ENCODE measurements at places on chromosomes 7 and 10.
A peak's percentile ranks its signal among the peaks of the same experiment; 100 is the strongest.

DNA sequence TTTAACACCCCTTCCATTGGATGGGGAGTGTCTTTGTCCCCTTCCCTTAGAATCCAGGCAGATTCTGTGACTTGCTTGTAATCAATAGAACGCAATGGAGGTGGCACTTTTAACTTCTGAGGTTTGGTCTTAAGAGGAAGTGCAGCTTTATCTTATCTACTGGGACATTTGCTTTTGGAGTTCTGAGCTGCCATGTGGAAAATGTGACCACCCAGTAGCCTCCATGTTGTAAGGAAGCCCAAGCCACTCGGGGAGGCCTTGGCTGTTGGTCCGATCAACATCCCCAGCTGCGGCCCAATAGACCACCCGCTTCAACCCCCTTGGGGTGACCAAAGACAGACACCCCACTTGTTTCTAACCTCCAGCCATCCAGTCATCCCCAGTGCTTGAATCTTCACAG is 86.3 kb upstream of the FAM171A1 start:
- DNase-seq = no peak

DNA sequence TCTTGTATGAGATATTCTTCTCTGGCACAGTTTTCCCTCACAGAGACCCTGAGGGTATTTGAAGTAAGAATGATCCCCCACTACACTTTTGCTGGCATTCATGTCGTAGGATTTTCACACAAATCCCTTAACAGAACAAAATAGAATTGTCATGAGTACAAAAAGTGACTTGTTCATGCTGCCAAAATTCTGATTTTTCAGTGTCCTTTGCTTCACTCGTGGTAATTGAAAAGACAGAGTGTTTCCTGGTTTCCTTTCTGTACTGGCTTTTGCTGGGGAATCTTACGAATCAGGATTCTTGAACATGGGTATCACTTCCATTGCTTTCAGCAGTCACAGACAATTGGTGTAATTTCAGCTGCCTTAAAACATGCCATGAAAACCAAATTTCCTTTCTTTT is 756.3 kb downstream of the REEP3 start:
- DNase-seq = no peak

- no peak for DNase-seq
These were observed 18.3 kb downstream of the STEAP1B start for GRCh38 chr7:22481726-22482125.

DNA sequence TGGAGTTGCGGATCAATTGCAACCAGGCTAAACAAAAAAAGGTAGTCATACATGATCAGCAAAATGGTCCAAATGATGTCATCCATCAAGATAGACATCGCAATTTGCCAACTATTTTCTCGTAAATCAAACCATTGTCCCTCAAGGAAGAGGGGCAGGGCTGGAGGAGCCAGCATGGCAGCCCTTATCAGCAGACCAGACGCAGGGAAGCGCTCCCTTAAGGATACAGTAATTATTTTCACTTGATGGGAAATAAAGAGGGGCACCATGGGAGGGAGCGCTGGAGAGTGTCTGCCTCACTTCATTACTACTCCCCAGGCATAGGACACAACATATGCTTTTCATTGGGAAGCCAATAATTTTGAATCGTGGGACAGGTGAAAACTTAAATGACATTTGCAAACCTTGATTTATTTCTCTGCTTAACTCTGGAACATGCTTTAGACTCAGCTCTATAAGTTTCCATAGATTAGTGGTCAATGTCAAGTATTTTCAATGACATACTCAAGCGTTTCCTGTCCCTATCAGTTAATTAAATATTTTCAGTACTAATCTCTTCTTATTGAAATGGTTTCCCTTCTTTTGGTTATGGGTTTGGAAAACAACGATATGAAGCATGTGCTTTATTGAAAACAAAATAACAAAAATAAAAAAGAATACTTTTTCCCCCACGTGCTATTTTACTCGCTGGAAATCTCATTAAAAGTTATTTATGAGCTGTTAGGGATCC is 202.4 kb upstream of the HABP2 start:
- no peak for DNase-seq

DNA sequence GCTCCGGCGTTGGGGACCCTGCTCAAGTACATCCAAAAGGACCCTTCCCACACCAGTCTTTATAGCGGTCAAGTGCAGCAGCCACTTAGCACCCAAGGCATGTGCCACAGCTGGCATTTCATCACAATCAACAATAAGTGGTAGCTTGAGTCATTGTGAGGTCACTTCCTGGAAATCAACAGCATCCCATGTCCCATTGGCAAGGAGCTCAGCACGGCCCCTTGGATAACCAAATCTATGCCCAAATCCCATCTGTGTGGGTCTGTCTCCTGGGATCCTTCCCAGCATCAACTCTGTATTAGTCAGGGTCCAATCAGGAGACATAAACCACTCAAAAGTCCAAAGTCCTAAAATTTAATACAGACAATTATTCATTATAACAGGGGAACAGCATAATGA is 27.1 kb downstream of the MDH2 start:
- DNase-seq = no peak

DNA sequence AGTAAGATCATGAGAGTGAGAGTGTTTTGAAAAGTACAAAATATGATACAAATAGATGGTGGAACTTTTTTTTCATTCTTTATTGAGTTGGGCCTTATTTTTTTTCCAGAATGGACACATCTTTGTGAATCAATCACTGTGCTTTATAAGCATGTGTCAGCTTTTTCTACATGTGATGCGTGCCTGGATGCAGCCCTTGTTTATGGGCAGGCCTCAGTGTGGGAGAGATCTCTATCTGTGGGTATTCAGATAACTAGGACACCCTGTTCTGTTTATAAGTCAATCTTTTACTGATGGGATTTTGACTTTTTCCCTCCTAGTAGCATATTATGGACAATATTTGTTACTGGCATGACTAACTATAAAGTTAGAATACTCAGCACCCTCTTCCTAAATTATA is 42.9 kb upstream of the IKZF1 start:
- no peak for DNase-seq

- DNase-seq = no peak
These were observed 50.6 kb downstream of the MGMT start for GRCh38 chr10:129517680-129518057.

- DNase-seq = no peak
These were observed 87.0 kb downstream of the SGMS1 start for GRCh38 chr10:50536617-50537240.

DNA sequence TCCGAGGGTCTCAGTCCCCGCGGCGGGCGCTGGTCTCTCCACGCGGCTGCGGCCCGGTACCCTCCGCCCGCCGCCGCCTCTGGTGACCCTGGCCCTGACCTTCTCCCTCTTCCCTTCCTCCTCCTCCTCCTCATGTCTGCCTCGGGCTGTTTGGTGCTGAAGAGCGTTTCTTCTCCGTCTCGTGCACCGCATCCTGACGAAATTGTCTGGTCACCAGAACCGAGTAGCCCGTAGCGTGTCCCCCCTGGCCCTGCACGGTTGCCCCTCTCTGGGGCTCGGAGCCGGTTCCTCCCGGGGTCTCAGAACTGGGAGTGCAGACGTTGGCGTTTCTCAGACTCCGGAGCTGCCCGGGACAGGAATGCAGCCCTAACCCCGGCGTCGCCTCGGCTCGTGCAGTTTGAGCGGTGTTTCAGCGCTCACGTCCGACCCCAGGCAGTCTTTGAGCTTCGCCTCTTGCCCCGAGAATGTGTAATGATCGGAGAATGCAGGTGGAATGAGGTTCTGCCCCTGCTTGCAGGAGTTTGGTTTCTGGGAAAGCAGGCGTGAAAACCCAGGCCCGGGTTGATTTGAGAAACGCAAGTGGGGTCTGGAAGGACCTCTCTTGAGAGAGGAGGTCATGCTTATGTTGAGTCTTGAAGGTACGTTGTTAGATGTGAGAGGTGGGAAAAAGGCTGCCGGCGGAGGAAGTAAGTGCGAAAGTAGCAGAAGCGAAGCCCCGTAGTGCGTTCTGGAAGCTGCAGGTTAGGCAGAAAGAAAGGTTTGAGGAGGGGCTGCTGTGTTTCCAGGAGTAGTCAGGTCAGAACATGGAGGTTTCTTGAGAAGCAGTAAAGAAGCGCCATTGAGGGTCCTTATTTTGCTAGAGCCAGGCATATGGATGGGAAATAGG is 743 bp downstream of the RBM17 start:
- no peak for DNase-seq

DNA sequence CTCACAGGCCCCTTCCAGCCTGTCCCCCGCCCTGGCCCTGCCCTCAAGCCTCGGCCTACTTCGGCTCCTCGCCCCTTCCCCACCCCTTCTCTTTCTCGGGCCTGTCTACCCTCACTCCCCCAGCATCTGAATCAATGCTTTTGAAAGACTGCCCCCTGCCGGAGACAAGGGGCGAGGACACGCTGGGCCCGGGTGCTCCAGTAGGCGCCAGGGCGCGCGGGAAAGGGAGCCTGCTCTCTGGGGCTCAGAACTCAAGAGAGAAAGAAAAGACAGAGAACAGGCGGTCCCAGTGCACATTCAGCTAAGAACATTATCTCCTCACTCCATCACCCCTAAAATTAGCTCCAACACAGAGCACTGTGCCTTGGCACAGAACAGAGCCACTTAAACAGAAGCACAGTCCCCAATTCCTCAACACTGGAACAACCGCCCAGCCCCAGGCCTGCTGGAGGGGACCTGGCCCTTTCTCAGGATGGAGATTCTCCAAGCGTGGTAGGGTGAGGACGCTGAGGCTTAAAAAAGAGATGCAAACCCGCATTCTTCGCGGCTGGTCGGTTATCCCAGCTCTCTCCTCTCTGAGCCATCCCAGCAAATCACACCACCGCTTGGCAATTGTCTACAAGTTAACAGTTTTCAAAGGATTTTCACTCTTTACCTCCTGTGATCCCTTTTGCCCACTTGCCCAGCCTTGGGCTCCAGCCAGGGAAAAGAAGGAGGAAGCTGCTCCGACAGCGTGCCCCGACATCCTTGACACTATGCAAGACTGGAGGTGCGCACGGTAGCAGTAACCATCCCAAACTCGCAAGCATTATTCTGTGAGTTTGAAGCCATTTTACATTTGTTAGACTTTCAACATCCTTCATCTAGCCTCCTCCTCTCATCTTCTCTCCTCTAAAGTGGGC is 2.1 kb downstream of the GIGYF1 start:
- DNase-seq = peak; percentile 60

DNA sequence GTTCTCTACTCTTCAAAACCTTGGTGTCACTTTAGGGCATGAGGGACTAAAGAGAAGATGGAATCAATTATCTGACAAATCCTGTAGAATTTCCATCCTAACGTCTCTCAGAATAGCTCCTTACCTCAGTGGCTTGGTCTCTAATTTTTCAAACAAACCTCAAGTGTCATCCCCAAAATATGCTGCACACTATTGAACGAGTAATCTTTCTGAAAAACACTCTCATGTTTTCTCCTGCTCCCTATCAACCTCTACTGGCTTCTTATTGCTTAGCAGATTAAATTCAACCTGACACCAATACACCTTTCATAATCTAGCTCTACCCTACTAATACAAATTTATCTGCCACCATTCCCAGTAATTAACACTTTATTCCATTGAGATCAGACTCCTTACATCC is 8.5 kb downstream of the CNOT4 start:
- DNase-seq = no peak

DNA sequence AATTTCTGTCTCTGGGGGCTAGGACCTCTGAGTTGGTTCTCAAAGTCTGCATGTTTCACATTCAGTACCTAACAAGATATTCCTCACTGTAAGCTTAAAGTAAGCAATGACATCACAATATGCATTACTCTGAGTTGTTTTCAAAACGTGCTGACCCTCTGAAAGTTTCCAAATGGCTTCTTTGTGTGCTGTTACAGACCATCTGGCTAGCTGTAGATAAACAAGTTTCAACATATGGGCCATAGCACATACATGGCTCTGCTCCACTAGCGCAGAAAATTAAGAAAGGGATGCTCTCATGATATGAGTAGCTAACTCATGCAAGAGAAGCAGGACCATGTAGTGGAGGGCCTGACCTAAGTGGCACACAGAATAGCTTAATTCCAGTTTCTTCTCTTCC is 119.0 kb downstream of the HTR7 start:
- no peak for DNase-seq

GRCh38 chr7:4135301-4135700 is 546.8 kb upstream of the FOXK1 start:
- DNase-seq = no peak

- no peak for DNase-seq
These were observed 105.5 kb downstream of the NEUROD6 start for GRCh38 chr7:31234836-31235605.
